ENCODE measurements at places on chromosomes 2 and 18.

DNA sequence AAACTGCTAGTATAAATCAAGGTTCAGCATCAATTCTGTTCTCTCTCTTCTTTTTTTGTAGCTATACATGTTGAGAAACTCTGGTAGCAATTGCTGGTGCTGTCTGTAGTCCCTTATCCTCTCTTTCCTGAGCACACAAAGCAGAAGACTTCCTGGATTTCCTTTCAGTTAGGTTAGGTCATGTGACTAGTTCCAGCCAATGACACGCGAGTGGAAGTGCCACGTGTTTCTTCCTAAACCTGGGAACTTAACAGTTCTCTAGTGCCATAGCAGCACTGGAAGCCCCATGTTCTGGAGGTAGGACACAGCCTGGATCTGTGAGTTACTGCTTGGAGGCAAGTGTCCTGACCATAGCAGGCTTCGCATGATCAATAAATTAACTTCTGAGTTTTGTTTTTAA is 125.9 kb downstream of the PLA2R1 start:
- DNase-seq: no peak

DNA sequence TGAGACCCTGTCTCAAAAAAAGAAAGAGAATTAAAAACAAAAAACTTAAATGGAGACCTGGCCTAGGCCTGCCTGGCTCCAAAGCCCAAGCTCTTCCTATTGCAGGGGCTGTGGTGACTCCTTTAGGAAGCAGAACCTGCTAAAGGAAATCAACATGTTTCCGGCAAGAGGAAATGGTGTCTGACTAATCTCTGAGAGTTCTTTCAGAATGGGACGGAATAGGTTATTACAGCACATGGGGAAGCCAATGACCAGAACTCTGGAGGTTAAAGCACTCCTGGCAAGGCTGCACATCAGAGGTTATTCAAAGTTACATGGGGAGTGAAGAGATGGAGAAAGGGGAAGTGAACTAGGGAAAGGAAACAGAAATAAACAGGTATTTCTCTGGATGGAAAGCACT is 21.4 kb downstream of the KIF3C start:
- peak; percentile 73 for DNase-seq

DNA sequence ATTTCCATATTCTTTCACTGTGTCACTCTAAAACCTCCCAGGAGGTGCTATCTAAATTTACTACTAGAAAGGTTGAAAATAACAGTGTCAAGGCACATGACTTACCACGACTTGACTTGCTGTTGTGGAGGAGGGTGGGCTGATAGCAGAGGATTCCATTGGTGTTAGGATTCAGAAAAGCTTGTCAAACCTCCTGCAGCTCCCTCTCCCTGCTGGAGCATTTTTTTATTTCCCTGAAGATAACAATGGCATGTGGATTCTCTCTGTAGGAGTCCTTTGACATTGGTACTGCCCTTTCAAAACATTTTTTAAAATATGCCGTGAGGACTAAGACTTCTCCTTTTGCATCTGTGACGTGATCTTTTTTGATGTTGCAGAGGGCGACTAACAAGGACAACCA is 696.9 kb upstream of the GYPC start:
- no peak for DNase-seq

GRCh38 chr2:161238265-161238559 is 70.0 kb upstream of the PSMD14 start:
- no peak for DNase-seq

- DNase-seq: no peak
These were observed 64.2 kb downstream of the TPO start for GRCh38 chr2:1477196-1478040.

GRCh38 chr2:69642709-69643601 is 584 bp downstream of the AAK1 start:
- peak; percentile 88 for DNase-seq

DNA sequence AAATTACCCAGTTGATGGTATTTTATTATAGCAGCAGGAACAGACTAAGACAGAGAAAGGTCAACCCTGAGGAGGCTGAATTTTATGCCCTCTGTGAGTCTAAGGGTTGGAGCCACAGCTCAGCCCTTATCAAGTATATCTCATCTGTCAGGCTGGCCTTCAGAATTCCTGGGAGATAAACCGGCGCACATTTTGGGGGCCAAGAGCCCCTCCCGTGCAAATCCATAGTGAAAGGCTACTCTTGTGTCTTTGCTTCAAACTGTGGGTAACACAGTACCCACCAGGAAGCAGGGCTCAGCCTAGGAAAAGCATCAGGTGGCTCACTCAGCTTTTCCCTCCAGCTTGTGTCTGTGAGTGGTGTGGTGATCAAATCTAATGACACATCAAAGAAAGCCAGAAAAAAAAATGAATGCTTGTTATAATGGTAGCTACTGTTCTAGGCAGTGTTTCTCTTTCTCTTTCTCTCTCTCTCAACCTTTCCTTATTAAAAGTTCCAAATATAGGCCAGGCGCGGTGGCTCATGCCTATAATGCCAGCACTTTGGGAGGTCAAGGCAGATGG is 25.0 kb upstream of the ASXL2 start:
- no peak for DNase-seq

DNA sequence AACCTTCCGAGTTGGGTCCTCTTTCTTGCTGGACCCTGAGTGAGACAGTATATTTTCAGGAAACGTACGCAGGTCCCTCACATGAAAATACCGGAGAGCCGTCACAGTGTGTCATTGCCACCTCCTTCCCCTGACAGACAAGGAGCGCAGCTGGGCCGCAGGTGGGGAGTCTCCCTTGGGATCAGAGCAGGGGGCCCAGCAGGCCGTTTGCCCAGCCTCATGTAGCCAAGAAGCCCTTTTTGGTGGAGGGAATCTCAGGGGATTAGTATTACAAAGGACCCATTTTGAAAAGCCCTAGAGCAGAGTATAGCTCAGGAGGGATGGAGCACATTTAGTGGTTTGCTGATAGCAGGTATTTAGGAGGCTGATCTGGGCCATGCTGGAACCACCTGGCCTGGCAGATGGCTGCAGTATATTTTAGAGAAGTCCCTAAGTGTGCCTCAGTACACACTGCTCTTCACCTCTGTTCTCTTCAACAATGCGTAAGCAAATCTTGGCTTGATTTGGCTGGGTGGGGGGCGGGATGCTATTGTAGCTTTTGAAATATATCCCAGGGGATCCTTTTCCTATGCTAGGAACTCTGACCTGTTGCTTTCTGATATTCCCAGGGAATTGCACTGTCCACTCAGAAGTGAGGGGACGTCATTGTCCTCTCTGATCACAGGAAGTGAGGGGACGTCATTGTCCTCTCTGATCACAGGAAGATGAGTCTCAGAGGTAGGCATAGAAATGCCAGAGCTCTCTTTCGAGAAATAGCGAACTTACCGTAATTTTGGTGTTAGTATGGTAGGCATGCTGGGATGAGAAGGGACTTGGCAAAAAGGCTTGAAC is 171.9 kb downstream of the HRH4 start:
- DNase-seq: no peak

GRCh38 chr2:66202586-66202985 is 232.3 kb upstream of the MEIS1 start:
- DNase-seq: no peak

DNA sequence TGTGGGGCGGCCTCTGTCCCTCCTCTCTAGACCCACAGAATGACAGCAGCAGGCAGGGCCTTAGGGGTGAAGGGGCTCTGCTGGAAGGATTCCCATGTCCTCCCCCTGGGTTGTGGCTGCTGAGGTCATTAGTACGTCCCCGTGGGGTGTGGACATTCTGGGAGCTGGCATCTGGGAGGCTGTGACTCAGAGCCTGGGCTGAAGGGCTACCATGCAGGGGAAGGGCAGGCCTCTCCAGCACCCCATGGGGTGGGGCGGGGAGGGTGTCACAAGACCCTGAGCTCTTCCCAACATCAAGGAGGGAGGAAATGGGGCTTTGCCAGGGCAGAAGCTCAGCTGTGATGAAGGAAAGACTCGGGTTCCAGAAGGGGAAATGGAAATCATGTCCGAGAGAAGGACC is 105.8 kb upstream of the SMAD2 start:
- DNase-seq: no peak

DNA sequence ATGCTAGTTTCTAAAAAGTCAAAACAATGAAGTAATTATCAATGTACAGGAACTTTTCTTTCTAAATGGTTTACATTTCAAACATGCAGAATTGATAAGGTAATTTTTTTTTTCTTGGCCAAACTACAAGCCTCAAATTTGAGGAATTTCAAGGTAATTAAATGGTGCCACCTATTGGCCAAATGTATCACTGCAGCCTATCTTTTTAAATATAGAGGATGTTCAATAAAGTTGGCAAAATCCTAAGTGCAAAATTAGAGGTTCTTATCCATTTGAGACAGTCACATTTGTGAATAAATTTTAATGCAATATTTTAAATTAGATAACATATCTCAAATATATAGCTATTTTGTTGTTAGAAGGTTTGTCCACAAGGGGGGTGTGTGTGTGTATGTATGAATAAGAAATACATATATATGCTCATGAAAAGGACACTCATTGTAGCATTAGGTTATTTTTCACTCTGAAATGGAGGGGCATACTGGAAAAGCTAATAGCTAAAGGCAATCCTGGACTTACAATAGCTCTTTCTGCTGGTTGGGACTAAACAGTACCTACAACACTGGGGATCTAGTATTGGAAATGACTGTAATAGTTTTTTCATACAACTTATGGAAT is 26.2 kb downstream of the MMADHC start:
- DNase-seq: peak; percentile 14

- DNase-seq: no peak
These were observed 303.7 kb downstream of the PTGR3 start for GRCh38 chr18:74905247-74905646.

DNA sequence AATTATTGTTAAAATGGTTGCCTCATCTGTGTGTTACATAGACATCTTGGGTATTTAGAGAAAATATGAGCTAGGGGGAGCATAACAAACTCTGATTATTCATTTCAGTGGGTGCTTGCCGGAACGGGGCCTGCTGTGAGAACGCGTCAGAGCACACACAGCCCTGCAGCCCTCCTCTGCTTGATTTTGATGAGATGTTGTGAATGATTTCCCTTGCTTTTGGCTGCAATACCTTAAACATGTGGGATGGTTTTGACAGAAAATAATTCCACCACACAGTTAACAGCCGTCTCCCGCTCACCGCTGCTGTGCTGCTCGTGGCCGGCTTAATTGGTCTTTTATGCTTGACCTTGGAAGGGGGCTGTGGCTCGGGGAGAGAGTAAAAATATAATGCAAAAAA is 49.9 kb upstream of the TXNDC2 start:
- DNase-seq: no peak

DNA sequence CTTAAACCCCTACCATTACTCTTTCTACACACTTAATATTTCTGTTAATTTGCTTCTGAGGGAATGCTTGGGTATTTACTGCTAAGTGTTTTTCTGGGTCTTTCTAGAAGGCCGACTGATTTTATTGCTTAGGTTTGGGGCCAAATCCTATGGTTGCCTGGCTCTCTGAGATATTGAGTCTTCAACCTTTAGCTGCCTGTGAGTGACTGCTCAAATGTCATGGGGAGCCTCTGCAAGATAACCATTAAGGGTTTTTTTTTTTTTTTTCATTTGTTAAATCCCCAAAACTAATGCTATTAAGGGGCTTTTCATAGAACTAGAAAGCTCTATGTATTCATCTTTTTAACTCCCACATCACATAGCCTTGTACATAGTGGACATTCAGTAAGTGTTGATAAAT is 5.0 kb downstream of the OSBPL6 start:
- DNase-seq: no peak

- DNase-seq: no peak
These were observed 365.0 kb upstream of the TFPI start for GRCh38 chr2:187918996-187919821.

- DNase-seq: no peak
These were observed 88.5 kb downstream of the ZEB2 start for GRCh38 chr2:144431392-144431783.

DNA sequence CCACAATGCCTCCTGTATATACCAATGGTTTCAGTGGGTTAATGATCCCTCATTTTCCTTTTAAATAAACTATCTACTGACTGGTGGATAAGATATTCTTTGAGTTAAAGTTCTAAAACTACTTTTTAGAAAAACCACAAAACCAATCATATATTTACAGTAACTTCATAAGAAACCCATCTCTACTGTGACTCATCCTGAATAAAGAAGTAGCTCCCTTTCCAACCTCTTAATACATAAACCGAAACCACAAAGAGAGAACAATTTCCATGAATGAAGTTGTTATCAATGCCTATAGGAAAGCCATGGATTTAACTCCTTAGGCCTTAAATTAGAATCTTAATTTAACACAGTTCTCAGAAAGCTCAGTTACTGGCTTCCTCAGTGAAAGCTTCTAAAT is 227.0 kb upstream of the SMAD7 start:
- peak; percentile 82 for DNase-seq

DNA sequence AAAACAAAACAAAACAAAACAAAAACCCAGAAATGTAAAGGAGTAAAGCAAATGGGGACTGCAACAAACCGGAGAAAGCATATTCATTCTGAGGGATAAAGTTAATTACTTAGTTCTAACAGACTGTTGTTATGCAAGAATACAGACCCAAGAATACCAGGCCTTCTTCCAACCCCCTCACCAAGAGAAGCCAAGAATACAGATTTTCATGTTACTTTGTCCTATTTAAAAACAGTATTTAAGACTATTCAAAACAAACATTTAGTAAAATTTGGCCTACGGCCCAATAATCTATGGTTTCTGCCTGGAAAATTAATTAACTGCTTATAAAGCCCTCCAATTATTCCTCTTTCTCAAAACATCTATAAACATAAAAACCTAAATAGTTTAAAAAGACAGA is 91.4 kb downstream of the USP34 start:
- no peak for DNase-seq

DNA sequence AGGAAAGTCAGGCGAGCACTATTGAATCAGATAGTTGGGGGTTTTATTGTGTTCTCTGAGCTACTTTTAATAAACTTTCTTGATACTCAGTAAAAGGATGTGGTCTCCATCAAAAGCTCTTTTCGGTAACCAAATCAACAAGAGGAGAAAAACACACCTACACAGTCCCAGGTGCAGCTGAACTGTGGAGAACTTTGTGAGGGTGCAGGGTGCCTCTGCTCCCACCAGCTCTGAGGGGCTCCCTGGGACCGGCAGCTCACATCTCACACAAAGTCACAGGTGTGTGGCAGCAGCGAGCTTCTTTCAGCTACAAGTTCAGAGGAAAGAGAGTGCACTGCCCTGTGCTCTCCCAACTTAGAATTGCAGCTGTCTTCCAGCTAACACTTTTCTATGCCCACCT is 650.4 kb downstream of the RNF144A start:
- DNase-seq: no peak

DNA sequence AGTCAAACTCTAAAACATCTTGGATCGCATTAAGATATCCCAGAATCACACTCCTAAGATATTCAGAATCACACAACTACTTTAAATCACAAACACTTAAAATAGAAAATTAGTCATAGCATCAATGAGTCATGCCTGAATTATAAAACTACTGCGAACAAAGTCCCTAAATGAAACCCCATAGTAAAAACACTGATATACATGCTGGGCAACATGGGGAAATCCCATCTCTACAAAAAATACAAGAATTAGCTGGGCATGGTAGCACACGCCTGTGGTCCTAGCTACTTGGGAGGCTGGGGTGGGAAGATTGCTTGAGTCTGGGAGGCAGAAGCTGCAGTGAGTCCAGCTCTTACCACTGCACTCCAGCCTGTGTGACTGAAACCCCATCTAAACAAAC is 101.7 kb downstream of the COBLL1 start:
- DNase-seq: peak; percentile 79

All from iris pigment epithelial cell (primary cell).